ENCODE measurements at places on chromosomes 16 and 17.

- DNase-seq, result no peak
Measured at GRCh38 chr17:72171703-72172667, 51.2 kb downstream of the SOX9 start.

GRCh38 chr16:85302018-85302847 lies 190.0 kb upstream of the CIBAR2 start:
- DNase-seq, result no peak

DNA sequence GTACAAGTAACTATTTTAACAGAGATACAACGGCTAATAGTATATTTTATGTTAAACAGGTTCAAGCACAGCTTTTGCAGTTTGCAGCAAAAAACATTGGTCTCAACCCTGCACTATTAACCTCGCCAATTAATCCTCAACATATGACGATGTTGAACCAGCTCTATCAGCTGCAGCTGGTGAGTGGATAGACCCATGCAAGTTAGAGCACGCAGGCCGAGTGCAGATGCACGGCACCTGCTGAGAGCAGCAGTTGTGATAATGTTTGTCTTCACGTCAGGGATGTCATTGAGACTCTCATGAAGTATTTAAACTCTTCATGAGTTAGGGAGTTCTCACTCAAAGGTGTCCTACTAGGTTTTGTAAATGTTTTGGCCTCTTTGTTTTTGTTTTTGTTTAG lies 45.6 kb downstream of the TMC6 start:
- no peak for DNase-seq

DNA sequence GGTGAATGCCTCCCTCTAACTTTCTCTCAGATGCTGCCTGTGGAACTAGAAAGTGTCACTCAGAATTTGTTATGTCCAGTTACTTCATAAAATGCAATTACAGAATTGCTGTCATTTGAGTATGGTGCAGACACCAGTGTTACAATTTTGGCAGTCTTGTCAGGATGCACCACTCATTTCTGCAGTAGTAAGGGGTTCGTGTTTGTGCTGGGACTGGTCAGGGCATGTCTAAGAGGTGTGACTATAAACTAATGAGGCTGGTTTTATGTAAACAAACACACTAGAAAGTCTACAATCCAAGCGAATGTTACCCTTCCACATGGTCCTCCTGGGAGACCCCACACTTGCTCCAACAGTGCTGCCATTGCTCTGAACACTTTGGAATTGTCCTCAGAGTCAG lies 206.2 kb downstream of the ANKFN1 start:
- DNase-seq, result no peak

- DNase-seq, result peak; percentile 40
Measured at GRCh38 chr16:8885674-8886592, 3.8 kb downstream of the LITAFD start.

DNA sequence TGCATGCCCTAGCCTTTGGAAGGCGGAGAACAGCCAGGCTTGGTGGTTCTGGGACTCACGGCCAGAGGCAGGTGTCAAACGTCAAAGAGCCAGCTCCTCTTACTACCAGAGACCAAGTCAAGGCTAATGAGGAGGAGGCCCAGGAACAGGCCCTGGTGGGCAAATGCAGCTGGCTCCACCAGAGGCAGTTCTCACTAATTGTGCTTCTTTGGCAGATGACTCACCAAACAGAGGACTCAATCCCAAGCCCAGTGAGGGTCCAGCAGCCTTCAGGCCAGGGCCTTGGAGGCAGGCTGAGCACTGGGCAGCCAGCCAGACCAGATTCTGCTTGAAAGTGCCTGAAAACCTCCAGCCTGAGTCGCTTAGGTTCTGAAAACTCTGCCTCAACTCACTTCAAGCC lies 336.5 kb upstream of the CDH5 start:
- peak; percentile 30 for DNase-seq

- DNase-seq, result peak; percentile 55
Measured at GRCh38 chr17:35117984-35118383, 1.7 kb downstream of the RAD51D start.

- DNase-seq, result no peak
Measured at GRCh38 chr17:17886226-17886625, 49.4 kb upstream of the SREBF1 start.

GRCh38 chr17:8665684-8666083 lies 35.2 kb upstream of the MYH10 start:
- DNase-seq, result no peak

DNA sequence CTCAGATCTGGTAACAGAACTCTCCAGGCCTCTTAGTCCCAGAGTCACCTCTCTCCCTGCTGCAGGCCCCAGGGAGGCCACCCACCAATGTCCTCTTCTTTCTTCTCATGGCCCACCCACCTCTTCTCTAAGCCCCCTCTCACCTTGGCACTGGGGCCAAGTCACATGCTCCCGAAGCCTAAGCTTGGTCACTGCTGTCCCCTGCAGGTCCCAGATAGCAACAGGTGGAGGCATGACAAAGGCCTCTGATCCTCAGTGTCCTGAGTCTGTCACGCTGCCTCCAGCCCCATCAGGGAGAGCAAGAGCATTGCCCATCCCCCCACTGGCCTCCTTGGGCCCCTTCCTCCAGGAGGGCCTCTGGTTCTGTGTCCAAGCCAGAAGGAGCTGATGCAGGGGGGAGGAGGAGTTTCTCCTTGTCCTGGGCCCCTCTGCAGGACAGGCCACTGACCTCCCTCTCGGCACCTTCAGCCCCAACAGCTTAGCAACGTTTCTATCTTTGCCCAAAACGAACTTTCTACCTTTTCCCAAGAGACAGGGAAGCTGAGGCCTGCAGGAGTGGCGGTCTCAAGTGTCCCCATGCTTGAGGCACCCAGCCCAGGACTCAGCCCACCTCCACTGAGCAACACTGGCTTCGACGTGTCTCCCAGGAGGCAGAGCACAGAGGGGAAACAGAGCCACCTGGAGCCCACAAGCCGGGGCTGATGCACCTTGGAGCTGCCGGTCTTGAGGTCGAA lies 8.6 kb downstream of the P2RX1 start:
- DNase-seq, result no peak

GRCh38 chr17:17073581-17074403 lies 31.5 kb downstream of the MPRIP start:
- no peak for DNase-seq

GRCh38 chr17:9924735-9925191 lies 19.7 kb upstream of the RCVRN start:
- DNase-seq, result peak; percentile 78

GRCh38 chr17:21200590-21201297 lies 13.2 kb downstream of the TMEM11 start:
- no peak for DNase-seq

- no peak for DNase-seq
Measured at GRCh38 chr17:80352991-80353665, 61.8 kb upstream of the ENDOV start.

DNA sequence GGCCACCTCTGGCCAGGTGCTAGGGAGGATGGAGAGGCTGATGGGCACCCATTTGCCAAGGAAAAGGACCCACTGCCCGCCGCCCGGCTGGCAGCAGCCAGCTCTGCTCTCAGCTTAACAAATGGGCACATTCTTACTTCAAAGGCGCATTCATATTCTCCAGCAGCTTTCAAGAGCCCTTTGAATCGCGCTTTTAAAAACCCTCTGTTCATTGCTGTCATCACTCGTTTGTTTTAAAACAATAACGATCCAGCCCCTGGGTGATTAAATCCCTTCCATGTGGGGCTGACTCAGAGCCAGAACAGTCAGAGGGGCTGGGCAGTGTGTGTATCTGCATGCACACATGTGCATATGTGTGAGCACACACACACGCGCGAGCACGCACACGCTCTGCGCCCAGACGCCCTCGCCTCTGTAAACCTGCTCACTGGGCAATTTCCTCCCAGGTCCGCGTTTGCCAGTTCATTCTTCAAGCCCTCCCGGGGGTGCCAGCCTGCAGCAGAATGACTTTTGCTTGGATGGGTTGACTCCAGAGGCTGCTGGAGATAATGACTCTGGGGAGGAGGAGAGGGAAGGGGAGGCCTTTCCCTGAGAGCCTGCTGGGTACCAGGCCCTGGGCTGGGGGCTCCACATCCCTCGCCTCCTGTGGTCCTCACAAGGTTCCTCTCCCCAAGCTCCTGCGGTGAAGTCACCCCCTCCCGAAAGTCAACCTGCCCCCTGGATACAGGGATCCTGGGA lies 133.1 kb downstream of the SDK2 start:
- DNase-seq, result no peak

GRCh38 chr17:18119166-18119745 lies 10.7 kb downstream of the MYO15A start:
- no peak for DNase-seq

- DNase-seq, result no peak
Measured at GRCh38 chr16:31083556-31083955, 5.2 kb downstream of the PRSS53 start.

DNA sequence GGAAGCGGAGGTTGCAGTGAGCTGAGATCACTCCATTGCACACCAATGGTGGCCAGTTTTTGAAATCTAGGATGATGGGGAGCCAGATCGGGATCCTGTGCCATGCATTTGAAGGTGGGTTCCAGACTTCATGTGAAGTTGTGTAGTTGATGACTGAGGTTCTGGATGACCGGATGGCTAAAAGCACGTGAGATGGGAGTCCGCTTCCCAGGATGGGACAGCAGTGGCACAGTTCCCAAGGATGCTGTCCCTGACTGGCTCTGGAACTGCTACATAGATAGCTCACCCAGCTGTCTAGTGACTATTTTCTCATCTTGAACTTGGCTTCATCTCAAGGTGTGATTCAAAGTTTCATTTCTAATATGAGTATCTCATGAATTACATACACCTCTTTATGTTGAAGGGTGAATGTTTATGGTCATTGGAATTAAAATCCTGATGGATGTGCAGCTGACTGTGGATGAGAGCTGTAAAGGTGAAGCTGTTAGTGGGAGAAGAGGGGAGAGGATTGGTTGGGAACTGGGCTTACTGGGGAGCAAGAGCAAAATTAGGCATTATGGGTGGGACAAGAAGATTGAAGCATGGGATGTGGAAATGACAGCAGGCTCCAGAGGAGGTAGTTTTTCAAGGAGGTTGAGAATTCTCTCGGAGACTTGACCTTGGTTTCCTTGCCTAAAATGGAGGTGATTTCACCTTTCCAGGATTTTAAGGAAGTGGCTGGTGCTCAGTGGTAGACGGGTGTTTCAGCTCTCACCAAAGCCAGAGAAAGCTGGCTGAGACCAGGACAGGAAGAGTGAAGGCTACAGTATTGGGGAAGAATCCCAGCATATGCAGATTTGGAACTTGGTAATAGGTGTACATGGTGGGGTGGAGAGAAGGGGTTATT lies 8.2 kb downstream of the TUFM start:
- DNase-seq, result no peak

- no peak for DNase-seq
Measured at GRCh38 chr17:73634629-73635028, 9.6 kb downstream of the SDK2 start.

DNA sequence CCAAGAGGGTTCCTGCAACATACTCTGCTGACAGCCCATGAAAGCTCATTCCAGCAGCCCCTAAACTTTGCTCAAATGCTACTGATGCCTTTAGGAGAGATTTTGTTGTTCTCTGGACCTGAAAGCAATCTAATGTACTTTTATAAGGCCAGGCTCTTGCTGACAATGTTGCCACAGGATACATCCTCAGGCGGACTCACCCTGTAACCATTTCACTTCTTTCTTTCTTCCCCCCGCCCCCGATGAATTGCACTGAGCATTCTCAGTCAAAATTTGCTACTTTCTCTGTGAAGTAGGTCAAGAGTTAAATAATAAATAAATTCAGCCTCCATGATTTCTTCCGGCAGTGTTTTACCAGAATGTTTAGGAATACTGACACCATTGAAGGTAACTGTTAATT lies 1.5 kb downstream of the GAS7 start:
- no peak for DNase-seq

- DNase-seq, result no peak
Measured at GRCh38 chr16:75256696-75257343, 5.4 kb upstream of the BCAR1 start.

DNA sequence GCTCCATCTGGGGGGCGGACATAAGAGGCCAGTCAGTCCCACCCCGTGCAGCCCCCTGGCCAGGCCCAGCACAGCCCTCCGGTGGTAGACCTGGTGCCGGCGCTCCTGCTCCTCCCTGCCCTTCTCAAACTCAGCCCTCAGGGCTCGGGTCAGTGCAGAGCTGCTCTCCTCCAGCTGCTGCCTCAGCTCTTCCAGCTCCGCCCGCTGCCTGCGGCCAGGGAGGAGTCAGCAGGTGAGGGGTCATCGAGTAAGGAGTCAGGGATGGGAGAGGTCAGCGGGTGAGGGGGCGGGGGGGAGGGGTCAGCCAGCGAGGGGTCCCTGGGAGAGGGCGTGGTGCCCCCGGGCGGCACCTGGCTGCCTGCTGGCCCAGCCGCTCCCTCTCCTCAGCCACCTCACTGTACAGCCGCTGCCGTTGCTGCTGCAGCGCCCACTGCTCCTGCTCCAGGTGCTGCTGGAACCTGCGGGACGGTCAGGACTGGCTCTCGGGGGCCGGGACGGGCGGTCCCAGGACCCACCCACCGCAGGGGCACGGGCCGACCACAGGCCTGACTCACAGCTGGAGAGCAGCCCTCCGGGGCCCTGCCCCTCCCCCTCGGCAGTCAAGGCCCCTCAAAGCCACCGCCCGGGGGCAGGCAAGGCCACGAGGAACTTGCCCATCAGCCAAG lies 26.5 kb upstream of the AATK start:
- no peak for DNase-seq

- DNase-seq, result peak; percentile 38
Measured at GRCh38 chr17:51006601-51007000, 114.1 kb downstream of the SPAG9 start.

DNA sequence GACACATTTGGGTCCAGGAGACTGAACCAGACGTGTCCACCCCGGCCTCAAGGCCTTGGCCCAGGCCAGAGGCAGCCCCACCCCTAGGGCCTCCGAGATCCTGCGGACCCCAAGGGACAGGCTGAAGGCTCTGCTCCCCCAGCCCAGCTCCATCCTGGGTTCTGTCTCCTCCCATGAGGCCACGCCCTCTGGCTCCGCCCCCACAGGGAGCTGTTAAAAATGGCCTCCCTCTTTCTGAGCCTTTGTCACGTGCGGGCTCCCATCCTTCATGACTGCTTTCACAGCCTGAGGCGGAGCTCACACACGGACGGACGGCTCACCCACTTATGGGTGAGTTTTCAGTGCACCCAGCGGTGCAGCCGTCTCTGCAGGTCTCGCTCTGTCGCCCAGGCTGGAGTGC lies 6.5 kb upstream of the CACNA1H start:
- DNase-seq, result no peak

DNA sequence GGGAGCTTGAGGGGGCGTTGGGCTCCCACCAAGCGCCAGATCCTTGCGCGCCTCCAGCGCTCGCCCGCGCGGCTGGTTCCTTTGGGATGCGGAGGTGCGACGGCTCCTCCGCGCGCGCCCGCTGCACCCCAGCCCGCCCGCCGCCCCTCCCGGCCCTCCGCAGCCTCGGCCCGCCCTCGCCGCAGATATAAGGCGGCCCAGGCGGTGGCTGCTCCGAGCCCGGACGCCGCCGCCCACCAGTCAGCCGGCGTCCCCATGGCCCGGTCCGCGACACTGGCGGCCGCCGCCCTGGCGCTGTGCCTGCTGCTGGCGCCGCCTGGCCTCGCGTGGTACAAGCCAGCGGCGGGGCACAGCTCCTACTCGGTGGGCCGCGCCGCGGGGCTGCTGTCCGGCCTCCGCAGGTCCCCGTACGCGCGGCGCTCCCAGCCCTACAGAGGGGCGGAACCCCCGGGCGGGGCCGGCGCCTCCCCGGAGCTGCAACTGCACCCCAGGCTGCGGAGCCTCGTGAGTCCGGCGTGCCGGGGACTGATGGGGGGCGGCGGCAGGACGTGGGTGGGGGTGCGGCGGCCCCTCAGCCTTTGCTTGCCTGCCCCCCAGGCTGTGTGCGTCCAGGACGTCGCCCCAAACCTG lies at the start of gene NPB:
Gene NPB, plus strand, starts transcription at position 216 of the 630 bp plus-strand sequence. Its CDS starts 40 bp downstream, at position 256.
- DNase-seq, result no peak
